ENCODE measurements at places on chromosomes 12 and 14.
A peak's percentile ranks its signal among the peaks of the same experiment; 100 is the strongest.

GRCh38 chr12:1517734-1518525, 76.5 kb downstream of the FBXL14 start:
- no peak for DNase-seq

- no peak for DNase-seq
Observed at GRCh38 chr12:22935501-22935900, 310.5 kb downstream of the ETNK1 start.

GRCh38 chr12:49161092-49161795, 27.6 kb downstream of the TUBA1A start:
- no peak for DNase-seq

GRCh38 chr12:56061982-56062381, 18.0 kb upstream of the ERBB3 start:
- no peak for DNase-seq

GRCh38 chr12:54371328-54372112, 7.2 kb upstream of the GPR84 start:
- no peak for DNase-seq

GRCh38 chr12:108724054-108724889, 7.0 kb downstream of the CORO1C start:
- DNase-seq = peak; percentile 16

DNA sequence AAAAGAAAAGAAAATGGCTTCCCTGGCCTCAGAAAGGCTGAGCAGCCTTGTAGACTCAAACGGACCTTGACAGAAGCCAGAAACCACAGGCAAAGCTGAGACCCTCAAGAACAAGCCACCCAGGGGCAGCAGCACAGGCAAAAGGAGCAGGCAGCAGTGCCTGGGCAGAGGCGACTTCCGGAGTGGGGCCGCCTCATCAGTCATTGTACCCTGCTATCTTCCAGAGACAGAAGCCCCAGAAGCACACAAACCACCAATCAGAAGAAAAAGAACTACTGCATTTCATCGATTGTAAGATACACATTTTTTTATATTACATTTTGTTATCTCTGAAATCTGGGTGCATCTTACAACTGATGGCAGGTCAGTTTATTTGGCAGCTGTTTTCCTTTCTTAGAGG, 58.2 kb upstream of the ZFP36L1 start:
- no peak for DNase-seq

GRCh38 chr12:113261847-113262470, 40.7 kb downstream of the TPCN1 start:
- peak; percentile 47 for DNase-seq

DNA sequence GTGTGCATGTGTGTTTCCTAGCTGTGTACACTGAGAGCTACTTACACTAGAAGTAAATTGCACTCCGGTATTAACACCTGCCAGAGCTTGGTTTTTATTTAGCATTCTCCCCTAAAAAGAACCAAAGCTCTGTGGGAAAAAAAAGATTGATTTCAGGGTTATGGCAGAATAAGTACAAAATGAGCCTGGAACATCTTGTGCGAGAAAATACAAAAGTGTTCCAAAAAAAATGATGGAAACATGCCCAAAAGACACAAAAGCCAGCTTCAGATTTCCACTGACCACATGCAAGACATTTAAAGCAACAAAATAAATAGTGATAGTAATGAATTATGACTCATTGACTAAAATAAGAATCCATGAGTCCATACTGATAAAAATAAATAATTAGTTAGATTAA, 188.3 kb downstream of the GXYLT1 start:
- no peak for DNase-seq

DNA sequence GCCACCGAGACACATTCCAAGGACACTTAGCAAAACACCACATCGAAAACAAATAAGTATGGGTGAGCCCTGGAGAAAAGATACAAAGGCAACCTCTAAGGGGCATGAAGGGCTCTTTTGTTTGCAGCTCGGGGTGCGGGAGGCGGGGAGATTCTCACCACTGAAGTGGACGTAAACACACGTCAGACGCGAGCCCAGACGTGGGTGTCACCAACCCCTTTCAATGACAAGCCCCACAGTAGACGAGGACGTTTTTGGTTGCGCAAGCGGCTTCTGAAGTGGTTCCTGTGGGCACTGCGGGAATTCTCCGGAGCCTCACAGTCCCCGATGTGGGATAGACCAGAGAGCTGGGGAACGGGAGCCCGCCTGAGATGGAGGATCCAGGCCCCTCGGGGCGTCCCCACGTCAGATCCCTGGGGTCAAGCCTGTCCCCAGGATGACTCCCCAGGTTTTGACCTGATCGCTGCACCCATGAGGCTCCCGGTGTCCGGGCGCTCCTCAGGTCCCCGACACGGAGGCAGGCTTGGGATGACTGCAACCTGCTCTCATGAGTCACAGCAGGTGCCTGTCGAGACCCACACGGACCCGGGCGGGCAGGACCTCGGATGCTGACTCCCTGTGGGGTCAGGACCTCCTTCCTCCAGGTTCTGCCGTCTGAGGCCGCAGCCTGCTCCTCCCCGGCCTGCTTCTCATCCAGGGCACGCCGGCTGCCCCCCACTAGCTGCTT, 20.3 kb upstream of the ADGRD1 start:
- no peak for DNase-seq

DNA sequence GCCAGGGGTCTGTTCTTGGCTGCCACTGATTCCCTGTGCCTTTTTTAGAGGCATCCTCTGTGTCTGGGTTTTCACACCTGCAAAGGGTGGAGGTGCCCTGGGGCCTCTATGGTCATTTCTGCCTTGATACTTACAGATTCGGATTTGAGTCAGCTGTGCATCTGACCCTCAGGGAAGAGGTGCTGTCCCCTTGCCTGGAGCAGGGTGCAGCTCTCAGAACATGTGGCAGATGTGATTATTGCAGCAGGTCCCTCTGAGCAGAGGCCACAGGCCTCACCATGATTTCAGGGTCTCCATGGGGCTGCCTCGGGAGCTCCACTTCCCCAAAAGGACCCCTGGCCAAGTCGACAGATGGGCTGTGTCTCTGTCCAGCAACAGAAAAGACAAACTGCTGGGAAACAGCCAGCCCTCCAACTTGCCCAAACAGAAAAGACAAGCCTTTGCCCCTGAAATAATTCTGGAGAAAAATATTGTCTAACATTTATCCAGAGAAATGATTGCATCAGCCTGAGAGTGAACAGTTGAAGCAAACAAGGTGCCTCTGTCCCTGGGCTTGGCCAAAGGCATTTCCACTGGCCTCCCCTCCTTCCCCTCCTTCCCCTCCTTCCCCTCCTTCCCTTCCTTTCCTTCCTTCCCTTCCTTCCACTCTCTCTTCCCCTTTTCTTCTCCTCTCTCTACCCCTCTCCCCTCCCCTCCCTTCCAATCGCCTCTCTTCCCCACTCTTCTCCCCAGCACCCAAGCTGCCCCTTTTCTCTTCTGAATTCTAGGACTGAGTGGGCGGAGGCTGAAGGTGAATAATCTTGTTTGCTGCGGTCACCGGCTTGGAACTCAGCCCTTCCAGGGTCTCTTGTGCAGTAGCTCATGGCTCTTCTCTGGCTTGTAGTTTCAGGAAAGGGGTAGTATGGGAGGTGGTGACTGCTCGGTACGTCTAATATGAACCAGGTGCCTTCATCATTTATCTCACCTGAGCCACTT, 676 bp downstream of the SERPINA3 start:
- no peak for DNase-seq

GRCh38 chr12:115922952-115923564, 354.4 kb downstream of the MED13L start:
- no peak for DNase-seq

- no peak for DNase-seq
Observed at GRCh38 chr12:108449478-108449877, 65.6 kb upstream of the FICD start.

DNA sequence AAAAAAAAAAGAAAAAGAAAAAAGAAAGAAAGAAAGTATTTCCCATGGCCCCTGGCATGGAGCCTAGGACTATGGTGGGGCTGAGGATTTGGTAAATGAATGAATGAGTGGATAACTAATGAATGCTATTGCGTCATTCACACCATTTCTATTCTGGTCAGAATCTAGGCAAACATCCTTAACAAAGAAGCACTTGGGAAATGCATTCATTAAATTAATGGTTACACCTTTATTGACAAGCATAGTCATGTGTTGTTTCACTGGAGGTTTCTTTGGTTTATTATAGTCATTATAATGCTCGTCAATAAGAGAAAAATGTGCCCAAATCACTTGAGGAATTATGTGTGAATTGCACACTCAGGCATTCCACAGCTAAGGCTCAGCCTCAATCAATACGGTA, 13.6 kb upstream of the AQP2 start:
- DNase-seq = no peak

DNA sequence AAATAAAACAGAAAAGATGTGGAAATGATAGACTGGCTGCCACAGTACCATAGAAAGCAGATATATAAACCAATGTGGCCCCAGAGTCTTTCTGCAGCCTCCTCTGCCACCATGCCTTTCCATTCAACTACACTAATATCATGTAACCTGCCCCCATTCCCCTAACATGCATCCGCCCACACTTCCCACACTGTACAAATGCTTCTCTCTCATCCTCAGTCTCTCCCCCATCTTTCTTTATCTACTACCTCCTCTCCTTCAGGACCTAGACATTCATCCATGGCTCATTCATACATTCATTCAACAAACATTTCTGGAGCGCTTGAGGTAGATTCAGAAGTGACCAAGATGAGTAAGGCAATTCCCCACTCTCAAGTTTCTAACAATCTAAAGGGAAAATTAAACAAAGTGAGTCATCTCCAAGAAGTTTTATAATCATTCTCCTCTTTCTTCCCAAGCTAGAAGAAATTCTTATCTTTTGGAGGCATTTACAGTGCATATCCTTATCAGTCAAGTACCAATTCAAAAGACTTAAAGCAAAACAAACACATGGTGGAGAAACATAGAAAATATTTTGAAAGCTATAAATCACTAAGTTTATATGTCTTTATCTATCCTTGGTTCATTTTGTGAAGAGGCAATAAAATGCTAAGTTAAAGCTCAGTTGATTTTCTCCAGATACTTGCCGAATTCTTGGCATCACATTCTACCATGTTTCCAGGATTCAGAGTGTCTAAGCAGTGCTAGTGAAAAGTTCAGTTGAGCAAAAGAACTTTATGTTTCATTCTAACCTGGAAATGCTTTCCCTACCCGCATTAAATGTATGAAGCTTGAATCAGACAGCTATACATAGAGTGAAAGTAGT, 70.5 kb upstream of the FRMD6 start:
- DNase-seq = no peak

- DNase-seq = no peak
Observed at GRCh38 chr14:105013150-105013785, 7.6 kb downstream of the CDCA4 start.

DNA sequence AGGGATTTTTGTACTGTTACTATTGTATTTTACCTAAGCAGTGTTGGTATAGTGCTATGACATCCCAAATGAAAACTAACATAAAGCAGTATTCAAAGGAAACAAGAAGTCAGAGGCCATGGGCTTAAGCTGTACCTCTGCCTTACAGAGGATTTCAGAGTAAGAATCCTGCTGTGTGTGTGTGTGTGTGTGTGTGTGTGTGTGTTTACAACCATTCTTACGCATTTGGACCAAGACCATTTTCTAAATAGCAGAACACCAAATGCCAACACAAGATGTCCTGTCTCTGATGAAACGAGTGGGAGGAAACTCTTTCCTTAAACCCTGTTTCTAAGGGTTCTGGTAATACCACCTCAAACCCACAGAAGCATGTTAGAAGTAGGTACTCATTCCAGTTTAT, 64.4 kb downstream of the PPP1R36 start:
- no peak for DNase-seq

DNA sequence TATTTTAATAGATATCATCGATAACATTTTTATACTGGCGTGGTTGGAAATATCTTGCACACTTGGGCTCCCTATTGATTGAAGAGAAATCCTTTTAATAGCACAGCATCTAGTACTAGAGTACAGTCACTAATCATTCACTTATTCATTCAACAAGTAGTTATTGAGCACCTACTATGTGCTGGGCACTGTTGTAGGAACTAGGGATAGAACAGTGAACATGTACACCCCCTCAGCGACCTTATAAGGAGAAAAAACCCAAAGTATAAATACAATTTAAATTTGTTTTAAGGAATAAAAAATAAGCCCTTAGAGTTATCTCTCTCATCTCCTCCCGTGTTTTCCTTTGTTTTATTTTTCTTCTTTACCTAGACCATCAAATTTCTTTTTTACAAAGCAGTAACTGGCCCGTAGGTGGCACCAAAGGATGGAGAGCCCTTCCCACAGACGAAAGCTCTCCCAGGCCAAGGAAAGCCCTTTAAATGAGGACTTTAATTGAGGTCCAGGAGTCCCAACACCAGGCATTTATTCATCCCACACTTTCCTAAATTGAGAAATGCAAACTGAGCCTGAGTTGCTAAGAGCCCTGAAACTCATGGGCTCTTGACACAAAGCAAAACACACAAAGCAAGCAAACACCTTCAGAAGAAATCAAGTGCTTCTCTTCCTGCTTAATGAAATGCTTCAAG, 29.0 kb downstream of the PEBP1 start:
- DNase-seq = no peak

- no peak for DNase-seq
Observed at GRCh38 chr12:118098401-118098800, 5.4 kb downstream of the VSIG10 start.

DNA sequence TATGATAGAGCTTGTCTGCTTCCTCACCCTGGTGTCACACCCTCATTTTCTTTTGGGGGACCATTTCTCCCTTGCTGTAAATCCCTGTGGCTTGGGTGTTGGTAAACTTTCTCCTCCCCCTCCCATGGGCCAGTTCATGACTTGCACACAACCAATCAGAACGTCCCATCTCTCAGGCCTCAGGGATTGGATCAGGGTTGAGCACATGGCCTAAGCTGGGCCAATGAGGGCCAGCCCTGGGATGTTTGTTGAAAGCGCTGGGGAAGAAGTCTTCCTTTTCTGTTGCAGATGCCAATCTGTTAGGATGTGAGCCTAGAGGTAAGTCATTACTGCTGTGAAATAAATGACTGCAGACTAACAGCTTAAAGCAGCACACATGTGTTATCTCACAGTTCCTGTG, 136.7 kb downstream of the AACS start:
- DNase-seq = no peak

DNA sequence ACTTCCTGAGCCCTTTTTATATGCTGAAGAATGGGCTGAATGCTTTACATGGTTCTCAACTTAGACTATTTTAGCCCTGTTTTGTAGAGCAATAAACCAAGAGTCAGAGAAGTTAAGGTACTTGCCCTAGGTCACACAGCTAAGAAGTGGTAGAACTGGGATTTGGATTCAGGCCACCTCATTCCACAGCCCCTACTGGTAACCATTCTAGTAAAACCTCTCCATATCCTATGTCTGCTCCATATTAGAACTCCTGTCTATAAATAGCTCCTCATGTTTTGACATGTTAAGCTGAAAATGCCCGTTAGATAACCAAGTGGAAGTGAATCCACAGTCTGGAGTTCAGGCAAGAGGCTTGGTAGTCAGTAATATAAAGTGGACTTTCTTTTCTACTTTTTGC, 111.6 kb downstream of the HECTD4 start:
- no peak for DNase-seq

- no peak for DNase-seq
Observed at GRCh38 chr12:50988871-50989270, 36.5 kb downstream of the HIGD1C start.

GRCh38 chr14:29310210-29310609, 543.6 kb downstream of the FOXG1 start:
- DNase-seq = no peak

- DNase-seq = no peak
Observed at GRCh38 chr14:53948205-53948884, 8.3 kb downstream of the BMP4 start.
